ENCODE measurements at places on chromosomes 1 and 21.

DNA sequence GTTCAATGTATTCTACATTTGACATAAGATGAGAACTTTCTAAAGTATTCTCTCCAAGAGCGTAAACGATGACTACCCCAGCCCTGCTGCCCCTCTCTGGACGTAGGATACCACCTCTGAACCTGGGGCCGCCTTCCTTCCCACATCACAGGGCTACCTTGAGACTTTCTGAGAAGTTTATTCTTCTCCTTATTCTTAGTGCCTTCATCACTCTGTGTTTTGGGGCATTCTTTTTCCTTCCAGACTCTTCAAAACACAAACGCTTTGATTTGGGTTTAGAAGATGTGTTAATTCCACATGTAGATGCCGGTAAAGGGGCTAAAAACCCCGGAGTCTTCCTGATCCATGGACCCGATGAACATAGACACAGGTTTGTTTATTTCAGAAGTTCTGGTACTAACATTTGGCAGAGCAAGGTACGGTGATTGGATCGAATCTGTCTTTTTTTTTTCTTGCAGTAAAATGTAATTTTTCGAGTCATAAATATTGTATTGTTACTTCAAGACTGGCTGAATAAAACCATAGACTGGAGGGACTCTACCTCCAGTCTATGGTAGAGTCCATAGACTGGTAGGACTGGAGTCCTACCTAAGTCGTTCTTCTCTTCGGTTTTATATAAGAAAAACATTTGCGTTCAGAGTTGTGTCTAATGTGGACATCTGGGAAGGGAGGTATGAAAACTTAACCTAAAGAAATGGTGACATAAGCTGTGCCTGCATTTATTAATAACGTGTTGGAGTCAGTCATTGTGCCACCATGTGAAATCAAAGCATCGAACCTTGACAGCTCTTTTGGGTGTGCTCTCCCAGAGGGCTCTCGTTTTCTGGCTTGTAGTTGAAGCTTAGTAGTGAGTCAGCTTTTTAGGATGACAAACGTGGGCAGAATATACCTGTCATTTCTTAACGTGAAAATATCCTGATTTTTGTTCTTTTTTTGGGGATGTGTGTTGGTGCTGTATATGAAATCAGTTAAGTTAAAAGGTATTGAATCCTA, 1.2 kb downstream of the MAN1A2 start:
- peak; percentile 58 for DNase-seq

GRCh38 chr1:2087766-2088165, 37.6 kb downstream of the PRKCZ start:
- DNase-seq = no peak

GRCh38 chr1:154431586-154432373, 26.6 kb downstream of the IL6R start:
- DNase-seq = no peak

- DNase-seq = no peak
Measured at GRCh38 chr1:37998913-37999429, 6.3 kb downstream of the FHL3 start.

DNA sequence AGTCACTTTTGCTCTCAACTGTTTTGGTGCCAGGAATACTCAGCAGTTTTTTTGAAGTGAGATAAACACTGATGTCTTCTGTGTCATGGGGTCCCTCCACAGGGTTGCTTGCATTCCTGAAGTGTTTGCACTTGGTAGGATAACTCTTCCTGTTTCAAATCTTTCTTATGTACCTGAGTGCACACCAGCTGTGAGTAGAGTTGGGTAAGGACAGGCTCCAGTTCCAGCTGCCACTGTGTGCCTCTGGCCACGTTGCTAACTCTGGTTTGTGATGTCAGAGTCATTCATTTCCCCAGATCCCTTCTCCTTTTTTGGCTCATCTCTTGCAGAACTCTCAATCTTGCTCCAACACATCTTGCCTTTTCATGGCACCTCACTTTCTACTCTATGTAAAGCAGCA, 356.3 kb upstream of the B3GALT2 start:
- DNase-seq = no peak

DNA sequence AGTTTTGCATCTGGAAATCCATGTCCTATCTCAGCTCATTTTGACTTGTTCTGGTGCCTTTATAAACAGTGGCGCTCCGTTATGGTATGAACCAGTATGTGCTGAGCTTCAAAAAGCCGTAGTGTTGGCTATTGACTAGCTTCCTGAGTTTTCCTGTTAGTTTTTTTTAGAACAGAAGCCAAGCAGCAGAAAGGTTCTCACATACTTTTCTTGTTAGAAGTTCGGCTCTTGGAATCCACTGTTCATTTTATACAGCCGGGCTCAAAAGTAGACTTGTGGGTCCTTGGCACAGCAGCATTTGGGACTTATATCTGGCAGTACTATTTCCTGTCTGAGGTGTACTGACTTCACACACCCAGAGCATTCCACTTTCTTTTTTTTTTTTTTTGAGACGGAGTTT, 63.8 kb downstream of the TBCE start:
- no peak for DNase-seq

- DNase-seq = peak; percentile 81
Measured at GRCh38 chr1:178541829-178542553, 29.1 kb downstream of the TEX35 start.

DNA sequence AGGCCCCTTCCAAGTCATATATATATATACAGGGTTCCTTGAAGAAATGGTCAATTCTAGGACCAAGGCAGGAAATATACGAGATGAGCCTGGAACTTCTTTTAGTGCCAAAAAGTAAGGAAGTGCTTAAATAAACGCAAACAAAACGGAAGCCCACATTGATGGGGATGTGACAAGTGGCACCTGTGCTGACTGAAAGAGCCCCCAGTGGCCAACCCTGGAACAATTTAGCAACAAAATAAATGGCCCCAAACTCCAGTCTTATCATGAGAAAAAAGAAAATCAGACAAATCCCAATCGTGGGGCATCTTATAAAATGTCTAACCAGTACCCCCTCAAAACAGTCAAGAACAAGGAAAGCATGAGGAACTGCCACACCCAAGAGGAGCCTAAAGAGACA, 17.7 kb downstream of the PLA2G5 start:
- DNase-seq = no peak

GRCh38 chr1:167916766-167917511, 3.0 kb upstream of the ADCY10 start:
- no peak for DNase-seq

GRCh38 chr1:201556841-201557571, 18.1 kb downstream of the NAV1 start:
- no peak for DNase-seq

DNA sequence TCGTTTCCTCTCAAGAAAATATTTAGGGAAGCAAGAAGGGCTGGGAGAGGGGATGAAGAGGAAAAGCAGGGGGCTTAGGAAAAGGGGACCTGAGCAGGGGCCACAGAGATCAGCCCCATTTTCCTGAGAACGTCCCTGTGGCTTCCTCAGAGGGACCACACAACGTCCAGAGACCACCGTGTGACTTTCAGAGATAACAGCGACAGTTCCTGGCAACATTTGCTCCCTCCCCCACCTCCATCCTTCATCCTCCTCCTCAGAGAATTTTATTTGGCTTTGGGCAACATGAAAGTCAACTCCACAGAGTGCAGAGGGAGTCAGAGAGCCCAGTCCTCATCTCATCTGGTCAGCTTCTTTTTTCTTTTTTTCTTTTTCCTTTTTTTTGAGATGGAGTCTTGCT, 50.9 kb downstream of the RUNX1 start:
- no peak for DNase-seq

GRCh38 chr1:10253149-10253548, 42.8 kb downstream of the KIF1B start:
- DNase-seq = no peak

GRCh38 chr1:209207701-209208286, 375.7 kb upstream of the CAMK1G start:
- peak; percentile 70 for DNase-seq

DNA sequence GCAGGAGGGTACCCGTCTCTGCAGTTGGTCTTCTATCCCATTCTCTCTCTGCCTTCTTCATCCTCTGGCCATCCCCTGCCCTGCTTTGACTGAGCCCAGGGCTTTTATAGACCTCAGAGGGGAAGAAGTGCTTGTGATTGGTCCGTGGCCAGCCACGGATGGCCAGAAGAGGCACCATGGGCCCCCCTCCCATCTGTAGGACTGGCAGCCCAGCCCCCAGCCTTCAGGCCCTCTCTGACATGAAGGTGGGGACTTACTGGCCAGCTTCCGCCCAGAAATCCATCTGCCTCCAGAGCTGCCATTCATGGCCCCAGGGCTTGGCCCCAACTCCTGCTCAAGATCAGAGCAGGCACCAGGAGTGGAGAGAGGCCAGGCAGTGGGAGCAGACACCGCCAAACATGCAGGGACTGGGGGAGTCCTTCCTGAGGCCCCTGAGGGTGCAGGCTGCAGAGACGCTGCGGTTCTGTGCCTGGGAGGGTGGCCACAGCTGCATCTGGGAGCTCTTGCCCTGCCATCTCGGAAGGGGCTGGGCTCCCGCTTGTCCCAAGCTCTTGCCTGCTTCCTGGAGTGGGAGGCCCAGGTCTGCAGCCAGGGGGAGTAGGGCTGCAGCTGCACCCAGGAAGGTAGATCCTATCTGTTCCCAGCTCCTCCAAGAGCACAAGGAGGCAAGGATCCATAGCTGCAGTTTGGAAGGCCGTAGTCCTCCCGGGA, 698.6 kb upstream of the B3GALT2 start:
- no peak for DNase-seq

GRCh38 chr1:86829321-86829720, 84.6 kb downstream of the SELENOF start:
- no peak for DNase-seq
